Fibroblast of the conjunctiva (primary cell): ENCODE measurements at places on chromosomes 5 and 9.

DNA sequence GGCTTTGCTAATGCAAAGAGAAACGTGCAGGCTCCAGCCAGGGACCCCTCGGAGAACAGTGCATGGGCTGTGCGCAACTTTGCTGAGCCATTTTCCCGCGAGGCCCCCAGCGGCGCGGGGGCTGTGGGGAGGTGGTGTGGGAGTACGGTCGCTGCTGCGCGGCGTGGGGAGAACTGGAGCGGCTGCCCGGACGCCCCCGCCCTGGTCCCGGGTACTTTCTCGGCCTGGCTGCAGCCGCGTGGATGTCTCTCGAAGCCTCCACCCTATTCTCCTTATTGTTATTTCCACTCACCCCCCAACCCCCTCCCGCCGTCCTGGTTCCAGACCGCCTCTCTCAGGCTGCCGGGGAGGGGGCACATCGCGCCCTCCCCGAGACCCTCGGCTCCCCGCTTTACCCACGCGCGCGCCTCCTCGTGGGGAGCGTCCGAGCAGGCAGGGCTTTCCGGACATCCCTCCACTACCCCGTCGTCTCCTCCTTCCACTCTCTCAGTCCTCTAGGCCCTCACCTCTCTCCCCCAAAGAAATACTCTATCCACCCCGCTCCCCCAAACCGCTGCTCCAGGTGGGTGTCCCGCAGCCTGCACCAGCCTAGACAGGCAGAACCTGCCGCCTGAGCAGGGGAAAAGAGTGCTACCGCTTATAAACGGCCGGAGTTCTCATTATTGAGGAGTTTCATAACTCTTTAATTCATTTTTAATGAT, 68.6 kb upstream of the TBCA start:
- no peak for DNase-seq

GRCh38 chr5:68449380-68449779, 233.8 kb downstream of the PIK3R1 start:
- DNase-seq, result peak; percentile 57

GRCh38 chr9:82673201-82673600, 389.7 kb downstream of the RASEF start:
- no peak for DNase-seq

DNA sequence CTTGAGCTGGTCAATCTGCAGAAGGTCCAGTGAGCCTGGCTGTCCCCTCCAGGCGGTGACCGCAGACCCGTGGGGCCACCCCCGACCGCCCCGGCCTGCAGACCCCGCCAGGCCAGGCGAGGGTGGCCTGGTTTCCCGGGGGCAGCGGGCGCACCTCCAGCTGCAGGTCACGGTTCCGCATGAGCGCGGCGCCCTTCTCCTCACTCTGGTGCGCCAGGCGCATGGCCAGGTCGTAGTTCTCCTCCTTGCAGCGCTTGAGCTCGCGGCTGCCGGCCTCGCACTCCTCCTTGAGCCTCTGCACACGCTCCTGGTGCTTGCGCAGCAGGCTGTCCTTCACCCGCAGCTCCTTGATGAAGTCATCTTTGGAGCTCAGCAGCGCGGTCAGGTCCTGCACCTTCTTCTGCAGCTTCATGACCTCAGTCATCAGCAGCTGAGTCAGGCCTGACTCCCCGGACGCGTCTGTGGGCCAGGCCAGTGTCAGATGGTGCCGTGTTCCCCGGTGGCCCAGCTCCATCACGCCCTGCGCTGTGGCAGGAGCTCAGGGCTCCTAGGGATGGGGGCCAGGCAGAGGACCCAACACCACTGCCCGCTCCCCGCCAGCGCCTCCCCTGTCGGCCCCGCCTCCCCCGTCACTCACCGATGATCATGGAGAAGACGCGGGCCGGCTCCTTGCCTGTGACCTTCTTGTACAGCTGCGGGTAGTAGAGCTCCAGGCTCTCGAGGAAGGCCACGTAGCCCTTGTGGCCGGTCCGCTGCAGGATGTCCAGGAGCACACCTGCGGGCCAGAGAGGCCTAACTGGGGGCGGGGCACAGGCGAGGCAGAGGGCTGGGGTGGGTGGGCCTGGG, 2.6 kb downstream of the CARD9 start:
- no peak for DNase-seq

DNA sequence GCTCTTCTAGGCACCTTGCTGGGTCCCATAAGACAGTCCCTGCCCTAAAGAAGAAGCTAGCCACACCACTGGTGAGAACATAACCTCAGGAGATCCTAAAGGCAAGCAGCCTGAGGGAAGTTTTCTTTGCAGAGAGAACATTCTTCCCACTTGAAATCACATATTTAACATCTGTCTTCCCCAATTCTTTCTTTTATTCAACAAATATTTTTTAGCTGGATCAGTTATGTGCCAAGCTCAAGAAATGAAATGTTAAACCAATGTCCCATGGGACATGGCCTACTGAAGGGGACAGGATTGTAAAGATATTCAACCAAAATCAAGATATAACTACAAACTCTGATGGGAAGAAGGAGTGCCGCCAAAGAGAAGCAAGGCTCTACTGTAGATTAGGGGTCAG, 36.5 kb downstream of the FOXI1 start:
- no peak for DNase-seq

- peak; percentile 13 for DNase-seq
These were observed 67.8 kb downstream of the FAT2 start for GRCh38 chr5:151523335-151523734.

GRCh38 chr9:84146893-84147710, 166.5 kb downstream of the RMI1 start:
- DNase-seq, result no peak
